ENCODE measurements at places on chromosomes 2 and 18.

GRCh38 chr2:234797566-234798250 lies 154.1 kb upstream of the SH3BP4 start:
- no peak for DNase-seq

DNA sequence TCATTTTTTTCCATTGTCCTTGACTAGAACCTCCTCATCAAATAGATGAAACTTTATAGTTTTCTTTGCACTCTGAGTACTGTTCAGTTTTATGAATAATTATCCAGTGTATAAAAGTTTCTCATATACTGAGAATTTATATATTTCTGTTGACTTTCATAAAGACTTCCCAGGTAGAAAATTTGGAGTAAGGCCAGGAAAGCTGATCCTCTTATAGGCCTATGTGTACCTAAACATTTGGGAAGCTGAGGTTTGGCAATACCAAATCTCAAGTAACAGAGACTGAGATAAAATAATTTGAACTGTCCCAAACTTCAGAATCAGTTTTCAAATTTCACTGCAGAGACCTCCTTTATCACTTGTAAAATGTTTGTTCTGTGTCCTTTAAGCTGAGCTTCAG lies 43.4 kb downstream of the CCDC102B start:
- no peak for DNase-seq

- no peak for DNase-seq
Measured at GRCh38 chr18:76359909-76360308, 135.1 kb downstream of the ZNF516 start.

DNA sequence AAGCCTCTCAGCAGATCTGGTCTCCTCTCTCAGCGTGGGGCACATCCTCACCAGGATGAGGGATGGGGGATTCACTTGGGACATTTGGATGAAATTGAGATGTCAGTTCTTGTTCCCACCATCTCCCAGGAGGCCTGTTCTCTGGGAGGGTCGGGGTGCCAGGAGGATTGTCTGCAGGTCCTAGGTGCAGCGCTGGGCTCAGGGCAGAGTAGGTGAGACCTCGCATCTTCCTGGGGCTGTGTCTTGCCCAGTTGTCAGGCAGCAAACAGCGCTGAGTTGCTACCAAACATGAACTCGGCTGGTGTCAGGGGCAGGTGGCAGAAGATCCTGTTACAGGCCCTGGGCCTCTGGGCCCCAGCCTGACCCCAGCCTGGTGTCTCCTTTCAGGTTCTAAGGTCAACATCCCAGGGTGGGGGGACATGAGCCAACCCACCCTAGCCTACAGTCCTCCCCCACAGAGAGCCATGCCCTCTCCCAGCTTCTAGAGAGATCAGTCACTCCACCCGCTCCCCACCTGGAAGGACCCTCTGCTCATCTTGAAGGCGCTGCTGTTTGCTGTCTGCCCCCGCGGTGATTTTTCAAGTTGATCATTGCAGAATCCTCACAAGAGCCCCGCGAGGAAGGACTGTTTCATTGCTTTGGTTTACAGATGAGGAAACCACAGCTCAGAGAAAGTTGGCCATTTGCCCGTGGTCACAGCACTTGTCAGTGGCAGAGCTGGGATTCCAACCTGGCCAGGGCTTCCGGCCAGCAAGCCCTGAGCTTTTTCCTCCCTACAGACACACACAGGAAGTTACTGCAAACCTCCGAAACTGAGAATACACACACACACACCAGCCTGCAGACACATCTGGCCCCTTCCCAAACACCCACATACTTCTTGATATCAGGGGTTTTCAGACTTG lies 83.9 kb downstream of the STPG4 start:
- peak; percentile 65 for DNase-seq

GRCh38 chr2:128442053-128442751 lies 123.5 kb upstream of the HS6ST1 start:
- no peak for DNase-seq

GRCh38 chr2:28419443-28420270 lies 27.0 kb downstream of the FOSL2 start:
- no peak for DNase-seq

DNA sequence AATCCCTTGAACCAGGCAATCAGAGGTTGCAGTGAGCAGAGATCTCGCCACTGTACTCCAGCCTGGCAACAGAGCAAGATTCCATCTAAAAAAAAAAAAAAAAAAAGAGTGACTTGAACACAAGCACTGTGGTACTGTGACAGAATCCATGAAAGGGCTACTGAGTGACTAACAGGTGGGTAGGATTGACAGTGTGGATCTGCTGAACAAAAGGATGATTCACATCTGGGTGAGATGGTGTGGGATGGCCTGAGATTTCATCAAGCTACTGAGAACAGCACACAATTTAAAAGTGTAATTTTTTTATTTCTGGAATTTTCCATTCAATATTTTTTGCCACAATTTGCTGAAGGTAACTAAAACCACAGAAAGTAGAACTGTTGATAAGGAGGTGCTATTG lies 13.3 kb upstream of the SP3 start:
- no peak for DNase-seq

DNA sequence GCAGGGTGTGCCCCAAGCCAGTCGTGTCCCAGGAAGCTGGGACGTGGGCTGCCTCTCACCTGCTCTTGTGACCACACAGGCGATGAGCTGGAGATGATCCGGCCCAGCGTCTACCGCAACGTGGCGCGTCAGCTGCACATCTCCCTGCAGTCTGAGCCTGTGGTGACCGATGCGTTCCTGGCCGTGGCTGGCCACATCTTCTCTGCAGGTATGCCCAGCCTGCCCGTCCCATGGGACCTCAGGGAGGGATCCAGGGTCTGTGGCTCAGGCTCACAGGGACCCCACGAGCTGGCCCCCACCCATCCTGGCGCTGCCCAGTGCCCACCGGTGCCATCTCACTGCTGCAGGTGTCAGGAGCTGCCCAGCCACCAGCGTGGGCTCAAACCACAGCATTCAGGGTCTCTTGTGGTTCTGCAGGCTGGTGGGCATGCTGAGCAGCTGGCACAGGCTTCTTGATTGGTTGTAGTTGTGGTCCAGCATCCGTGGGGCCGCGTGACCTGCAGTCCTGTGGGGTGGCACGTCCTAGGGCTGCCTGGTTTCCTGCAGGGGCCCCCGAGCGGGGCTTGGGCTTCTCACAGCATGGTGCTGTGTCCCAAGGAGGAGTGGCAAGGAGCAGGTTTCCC lies 3.8 kb downstream of the BOK start:
- no peak for DNase-seq

DNA sequence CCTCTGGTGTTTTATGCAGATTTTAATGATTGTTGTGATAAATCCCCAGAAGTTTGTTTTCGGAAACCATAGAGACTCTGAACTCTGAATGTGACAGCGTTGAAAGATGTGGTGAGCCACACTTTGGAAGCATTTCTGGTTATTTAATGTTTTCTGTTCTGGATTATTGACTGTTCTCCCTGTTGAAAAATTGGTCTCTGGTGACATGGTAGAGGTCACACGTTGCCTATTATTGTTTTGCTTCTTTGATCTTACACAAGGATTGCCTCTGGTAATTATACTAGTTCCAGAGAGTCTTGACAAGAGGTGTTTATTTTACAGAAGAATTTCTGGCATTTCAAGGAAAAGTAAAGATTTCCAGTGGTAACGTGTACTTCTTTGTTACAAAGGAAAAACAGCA lies 127.1 kb downstream of the GREB1L start:
- no peak for DNase-seq

GRCh38 chr2:2600366-2600765 lies 269.3 kb upstream of the MYT1L start:
- no peak for DNase-seq

GRCh38 chr18:58344861-58345463 lies 283.9 kb downstream of the ALPK2 start:
- no peak for DNase-seq

DNA sequence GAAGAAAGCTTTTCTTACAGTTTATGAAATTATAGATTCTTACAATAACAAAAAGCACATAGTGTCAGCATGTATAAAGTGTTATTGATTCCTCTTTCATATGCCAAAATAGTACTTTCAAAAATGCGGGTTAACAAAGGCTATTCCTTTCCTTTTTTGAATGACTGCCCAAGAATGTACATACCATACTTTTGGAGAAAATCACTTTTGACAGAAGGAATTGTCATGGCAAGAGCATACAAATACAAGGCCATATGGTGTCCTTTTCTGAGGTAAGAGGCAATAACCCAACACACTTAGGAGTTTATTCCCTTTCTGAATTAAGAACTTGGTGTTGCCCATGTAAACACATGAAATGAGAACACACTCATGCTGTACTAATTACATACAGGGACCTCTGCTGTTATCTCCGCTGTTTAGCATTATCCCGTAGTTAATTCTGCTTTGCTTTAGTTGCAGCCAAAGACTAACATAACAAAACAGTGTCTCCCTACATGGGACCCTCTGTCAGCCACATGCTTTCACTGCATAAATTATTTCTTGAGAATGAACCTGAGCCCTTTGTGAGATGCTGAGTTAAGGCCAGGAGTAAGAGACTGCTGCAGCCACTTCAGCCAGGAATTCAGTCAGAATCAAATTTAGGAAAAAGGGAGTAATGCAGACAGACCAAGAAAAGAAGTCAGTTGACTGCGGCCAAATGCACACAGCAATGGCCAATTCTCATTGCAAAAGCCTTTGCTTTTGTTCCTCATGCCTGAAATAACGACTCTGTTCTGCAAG lies 67.0 kb downstream of the CDH2 start:
- no peak for DNase-seq

DNA sequence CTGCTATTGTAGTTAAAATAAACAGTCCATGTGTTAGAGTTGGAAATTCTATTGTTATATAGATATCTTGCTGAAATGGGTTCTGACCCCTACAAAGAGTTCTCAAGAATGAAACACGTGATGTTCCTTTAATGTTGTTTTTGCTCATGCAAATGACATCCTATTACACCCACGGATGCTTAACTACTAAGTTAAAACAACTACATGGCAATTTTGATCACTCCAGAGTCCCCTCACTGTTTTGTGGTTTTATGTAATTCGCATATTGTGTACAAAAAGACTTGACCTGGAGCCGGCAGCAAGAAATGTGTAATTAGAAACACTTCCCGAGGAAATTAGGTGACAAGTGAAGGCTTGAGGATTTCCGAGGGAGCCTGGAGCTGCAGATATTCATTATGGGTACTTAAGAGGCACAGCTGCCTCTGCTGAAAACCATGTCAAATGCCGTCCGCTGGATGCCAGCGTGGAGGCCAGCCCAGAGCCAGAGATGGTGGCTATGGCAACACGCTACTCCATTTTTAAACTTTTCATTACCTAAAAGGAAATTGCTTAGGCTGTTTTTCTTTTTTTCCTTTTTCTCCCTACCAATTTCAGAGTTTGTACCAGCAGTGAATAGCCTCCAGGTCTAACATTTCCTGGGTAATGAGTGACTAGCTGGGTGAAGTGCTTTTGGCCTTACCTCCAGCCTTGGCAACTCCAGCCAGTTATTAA lies 21.0 kb upstream of the CABLES1 start:
- peak; percentile 74 for DNase-seq

DNA sequence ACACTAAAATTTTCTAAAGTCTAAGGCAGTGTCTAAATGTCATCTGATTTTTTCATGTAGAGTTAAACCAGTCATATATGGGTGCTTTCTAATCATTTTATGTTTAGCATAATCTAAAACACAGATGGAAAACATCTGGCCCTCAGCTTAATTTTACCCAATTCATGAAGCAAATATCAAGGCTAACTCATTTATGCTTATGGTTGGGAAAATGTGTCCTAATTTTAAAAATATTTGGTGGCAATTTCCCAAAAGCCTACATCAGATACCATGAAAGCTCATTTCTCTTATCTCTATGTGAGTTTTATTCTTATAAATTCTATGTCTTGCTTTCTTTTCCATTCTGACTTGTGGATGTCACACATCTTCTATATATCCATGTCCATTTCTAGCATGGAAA lies 7.2 kb downstream of the SP5 start:
- DNase-seq = no peak

GRCh38 chr18:79818631-79819030 lies 20.9 kb downstream of the KCNG2 start:
- no peak for DNase-seq

DNA sequence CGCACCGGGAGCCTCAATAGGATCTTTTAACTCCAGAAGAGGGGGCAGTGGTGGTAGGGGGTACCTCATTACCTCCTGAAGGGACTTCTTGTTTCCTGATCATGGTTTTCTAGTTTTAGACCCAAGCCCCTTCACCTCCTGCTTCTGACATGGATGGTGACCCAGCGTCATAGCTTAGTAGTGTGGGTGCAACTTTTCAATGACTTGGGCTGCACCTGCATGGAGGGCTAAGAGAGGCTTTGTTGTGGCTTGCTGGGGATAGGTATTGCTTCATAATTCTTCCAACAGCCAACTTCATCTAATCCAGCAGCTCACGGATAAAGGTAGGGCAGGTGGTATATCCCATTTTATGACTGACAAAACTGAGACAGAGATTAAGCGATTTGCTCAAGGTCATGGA lies 3.0 kb downstream of the SLC1A4 start:
- DNase-seq = no peak

DNA sequence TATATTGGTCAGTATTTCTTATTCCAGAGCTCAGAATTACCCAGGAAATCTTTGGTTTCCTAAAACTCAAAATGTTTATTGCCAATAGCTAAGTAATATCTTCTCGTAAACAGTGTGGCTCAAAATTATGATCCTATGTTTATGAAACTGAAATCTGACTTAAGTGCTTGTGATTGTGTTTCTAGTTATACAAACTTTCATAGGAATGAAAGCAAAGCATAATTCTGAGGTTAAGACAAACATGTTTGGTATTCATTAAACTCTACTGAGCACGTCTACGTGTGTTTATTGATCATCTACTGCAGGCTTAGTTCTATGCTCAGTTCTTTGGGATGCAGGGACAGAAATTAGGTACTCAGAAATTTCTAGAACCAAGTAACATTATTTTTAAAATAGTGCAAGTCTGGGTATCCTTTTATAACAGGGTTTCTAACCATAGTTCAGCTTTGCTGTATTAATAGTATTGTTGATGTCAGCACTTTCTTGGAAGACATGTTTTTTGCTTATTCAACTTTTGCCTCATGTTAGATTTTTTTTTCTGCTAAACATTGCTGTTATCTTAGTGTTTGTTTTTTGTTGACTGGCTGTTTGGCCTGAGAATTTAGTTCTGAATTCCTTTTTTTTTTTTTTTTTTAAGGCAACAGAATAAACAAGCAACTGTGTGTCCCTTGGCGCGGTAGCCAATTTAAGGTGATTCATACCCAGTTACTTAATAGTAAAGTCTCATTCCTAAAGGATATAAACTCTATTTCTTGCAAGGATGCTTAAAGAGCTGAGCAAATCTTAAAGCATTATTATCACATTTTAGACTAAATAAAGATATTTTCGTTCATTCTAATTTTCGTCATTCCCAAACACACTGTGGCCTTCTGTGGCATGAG lies 31.3 kb downstream of the PTPRM start:
- DNase-seq = no peak
